ENCODE measurements at places on chromosomes 6 and 20. TPM values are rescaled to one million over a fixed set of nuclear protein-coding genes. Genes with fewer than 3 reads are reported as not detected.

Gene GPLD1
- total RNA-seq, result 1.0 TPM

Gene HTR1B
- total RNA-seq, result not detected

Gene ADGRF5
- not detected for total RNA-seq

Gene CLPSL2
- total RNA-seq, result not detected

Gene APCDD1L
- 0.06 TPM for total RNA-seq

Gene SLC26A8
- total RNA-seq, result not detected

Gene PRRT1
- total RNA-seq, result 0.71 TPM

Gene OGFRL1
- total RNA-seq, result 6.1 TPM

Gene MDN1
- total RNA-seq, result 10.4 TPM

Gene CALHM4
- total RNA-seq, result not detected

Gene COMMD7
- total RNA-seq, result 63.7 TPM

Gene BANF2
- total RNA-seq, result not detected

Gene CTNNBL1
- total RNA-seq, result 67.8 TPM

Gene SDCBP2
- total RNA-seq, result 1.1 TPM

Gene RIPOR3
- total RNA-seq, result 0.09 TPM

Gene FOXQ1
- 3.7 TPM for total RNA-seq

Gene COL11A2
- 0.77 TPM for total RNA-seq

Gene OR2H2
- total RNA-seq, result not detected

Gene CBLN4
- not detected for total RNA-seq

Gene C20orf144
- total RNA-seq, result 0.12 TPM

Gene C20orf204
- total RNA-seq, result 0.37 TPM

Gene DLK2
- 5.0 TPM for total RNA-seq

Gene FILIP1
- total RNA-seq, result 0.48 TPM

Gene TSBP1
- total RNA-seq, result not detected

Gene KHDC1L
- not detected for total RNA-seq

Gene GATA5
- 0.69 TPM for total RNA-seq

Gene SMIM28
- total RNA-seq, result not detected

Gene MUC22
- 0.05 TPM for total RNA-seq

Gene IL17F
- not detected for total RNA-seq
